ENCODE measurements at places on chromosomes 13 and 19.

- DNase-seq = no peak
Measured at GRCh38 chr13:108944760-108945159, 315.3 kb downstream of the MYO16 start.

GRCh38 chr13:113746143-113746525 lies 12.9 kb upstream of the TMEM255B start:
- DNase-seq = no peak

- no peak for DNase-seq
Measured at GRCh38 chr13:78238911-78239310, 320.3 kb upstream of the EDNRB start.

- DNase-seq = no peak
Measured at GRCh38 chr19:7113233-7113632, 43.7 kb downstream of the ZNF557 start.

GRCh38 chr13:100552755-100553154 lies 35.8 kb downstream of the GGACT start:
- no peak for DNase-seq

GRCh38 chr19:16807549-16808284 lies 21.5 kb upstream of the SIN3B start:
- no peak for DNase-seq

DNA sequence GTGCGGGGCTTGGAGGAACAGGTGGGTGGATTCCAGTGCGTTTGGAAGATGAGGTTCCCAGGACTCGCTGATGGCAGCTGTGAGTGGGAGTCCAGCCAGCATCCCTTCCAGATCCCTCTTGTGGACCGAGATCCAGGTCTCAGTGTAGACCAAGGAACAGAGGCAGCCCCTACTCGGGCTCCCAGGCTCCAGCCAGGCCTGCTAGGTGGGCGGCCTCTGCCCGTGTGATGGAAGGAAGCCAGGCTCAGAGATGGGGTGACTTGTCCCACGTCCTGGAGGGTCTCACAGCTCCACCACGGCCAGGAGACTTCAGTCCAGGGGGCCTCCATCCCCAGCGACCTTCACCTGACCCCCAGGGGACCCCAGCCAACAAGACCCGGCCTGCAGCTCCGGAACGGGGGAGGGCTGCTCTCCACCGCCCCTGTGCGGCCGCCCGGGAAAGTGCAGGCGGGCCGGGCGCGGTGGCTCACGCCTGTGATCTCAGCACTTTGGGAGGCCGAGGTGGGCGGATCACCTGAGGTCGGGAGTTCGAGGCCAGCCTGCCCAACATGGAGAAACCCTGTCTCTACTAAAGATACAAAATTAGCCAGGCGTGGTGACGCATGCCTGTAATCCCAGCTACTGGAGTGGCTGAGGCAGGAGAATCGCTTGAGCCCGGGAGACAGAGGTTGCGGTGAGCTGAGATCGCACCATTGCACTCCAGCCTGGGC lies 729 bp upstream of the MADCAM1 start:
- no peak for DNase-seq

DNA sequence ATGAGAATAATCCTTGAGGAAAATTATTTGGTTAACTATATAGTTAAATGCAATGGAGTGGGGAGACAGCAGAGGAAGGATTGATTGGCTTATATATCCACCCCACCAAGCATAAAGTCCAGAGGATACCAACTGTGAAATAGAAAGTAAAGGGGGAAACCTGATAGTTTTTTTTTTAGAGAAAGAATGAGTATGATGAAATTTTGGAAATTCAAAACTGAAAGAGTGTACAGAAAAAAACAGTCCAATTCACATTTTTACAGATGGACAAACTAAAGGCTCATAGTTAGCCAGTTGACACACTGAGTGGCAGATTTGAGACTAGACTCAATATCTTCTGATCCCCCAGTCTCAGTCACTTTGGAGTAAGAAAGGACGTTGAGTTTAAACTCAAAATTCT lies 51.1 kb downstream of the FNDC3A start:
- no peak for DNase-seq

DNA sequence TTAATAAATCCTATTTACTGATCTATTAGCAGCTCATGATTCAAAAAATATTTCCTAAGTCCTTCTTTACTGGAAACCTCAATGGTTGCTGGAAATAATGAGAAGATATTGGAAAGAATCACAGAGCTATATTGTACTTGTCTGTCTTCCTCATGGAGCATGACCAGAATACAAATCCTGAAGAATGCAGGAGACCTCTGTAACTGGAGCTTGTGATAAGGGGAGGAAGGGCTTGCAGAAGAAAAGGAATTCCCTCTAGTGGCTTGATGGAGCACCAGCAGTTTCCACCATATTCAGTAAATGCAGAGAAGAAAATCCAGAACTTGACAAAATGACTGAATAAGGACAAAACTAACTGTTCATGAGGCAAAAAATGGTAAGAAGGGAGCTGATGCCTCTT lies 1333.1 kb downstream of the EFNB2 start:
- DNase-seq = no peak

DNA sequence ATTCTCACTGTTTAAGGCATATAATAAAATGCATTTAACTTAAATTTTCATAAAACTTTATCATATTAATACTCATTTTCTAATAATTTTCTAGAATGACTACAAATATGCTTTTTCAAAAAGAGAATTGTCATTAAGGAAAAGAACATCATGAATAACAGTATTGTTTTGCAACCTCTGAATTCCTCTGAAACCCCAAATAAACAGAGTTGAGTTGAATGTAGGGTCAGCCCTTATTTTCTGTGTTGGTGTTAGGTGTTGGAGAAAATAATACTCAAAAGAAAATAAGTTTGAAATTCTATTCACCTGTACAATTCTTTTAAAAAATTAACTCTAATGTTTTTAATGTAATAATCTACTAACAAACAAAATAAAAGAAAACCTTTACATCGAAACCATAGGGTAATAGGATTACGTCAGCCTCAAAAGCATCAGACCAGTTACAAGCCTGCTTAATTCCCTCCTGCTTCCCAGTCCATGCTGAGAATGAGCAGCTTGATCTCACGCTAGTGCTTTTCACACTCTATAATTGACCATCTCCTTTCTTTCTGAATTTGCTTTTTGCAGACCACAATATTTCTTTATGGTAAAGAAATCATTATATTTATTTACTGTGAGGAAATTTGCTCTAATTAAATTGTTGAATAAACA lies 160.9 kb downstream of the PCDH9 start:
- no peak for DNase-seq

- no peak for DNase-seq
Measured at GRCh38 chr13:103395139-103395538, 328.9 kb upstream of the SLC10A2 start.

DNA sequence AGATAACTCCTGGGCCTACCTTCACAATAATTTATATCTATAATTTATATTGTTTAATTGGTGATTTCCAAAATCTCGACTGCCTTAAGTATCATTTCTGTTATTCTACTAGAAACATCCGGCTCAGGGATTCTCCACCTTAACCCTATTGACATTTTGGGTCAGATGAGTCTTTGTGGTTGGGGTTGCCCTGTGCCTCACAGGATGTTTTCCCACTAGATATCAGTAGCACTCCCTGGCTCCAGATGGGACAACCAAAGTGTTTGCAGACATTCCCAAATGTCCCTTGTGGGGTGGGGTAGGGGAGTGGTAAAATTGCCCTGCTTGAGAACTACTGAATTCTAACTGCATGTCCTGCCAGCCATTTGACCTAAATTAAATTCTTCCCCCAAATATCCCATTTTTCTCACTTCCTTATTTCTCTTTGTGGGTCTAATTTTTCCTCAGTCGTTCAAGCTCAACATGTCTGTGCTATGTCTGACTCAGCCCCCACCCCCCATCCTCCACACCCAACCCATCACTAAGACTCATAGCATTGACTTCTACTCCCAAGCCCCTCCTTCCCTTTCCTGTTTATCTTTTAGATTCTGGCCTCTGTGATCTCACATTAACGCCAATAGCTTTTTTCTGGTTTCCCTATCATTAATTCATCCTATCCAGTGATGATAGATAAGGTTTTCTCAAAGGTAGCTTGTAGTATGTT lies 545.1 kb downstream of the EFNB2 start:
- DNase-seq = no peak

DNA sequence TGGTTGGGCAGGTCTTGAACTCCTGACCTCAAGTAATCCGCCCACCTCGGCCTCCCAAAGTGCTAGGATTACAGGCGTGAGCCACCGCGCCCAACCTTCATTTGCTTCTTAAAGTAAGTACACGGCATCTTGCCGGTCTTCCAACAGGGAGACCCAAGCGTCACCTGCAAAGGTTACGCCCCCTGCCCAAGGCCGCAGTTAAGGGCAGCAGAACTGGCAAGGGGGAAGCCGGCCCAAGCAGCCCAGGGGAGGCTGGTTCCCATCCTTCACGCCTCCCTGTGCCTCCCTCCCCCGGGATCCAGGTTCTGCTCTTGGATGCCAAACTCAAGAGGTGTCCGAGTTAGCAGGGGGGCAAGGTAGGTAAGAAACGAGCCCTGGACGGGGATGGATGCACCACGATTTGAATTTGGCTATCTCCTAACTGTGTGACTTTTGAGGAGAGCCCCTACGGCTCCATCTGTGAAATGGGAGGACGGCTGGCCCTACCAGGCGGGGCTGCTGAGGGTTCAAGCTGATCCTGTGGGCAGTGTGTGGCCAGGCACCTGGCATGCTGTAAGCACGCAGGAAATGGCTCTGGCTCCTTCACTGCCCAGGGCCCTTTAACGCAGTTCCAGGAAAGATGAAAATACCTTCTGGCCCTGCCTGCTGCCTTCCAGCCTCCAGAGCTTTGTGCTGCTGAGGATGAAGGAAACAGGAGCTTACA lies 9.0 kb downstream of the RFX1 start:
- no peak for DNase-seq

DNA sequence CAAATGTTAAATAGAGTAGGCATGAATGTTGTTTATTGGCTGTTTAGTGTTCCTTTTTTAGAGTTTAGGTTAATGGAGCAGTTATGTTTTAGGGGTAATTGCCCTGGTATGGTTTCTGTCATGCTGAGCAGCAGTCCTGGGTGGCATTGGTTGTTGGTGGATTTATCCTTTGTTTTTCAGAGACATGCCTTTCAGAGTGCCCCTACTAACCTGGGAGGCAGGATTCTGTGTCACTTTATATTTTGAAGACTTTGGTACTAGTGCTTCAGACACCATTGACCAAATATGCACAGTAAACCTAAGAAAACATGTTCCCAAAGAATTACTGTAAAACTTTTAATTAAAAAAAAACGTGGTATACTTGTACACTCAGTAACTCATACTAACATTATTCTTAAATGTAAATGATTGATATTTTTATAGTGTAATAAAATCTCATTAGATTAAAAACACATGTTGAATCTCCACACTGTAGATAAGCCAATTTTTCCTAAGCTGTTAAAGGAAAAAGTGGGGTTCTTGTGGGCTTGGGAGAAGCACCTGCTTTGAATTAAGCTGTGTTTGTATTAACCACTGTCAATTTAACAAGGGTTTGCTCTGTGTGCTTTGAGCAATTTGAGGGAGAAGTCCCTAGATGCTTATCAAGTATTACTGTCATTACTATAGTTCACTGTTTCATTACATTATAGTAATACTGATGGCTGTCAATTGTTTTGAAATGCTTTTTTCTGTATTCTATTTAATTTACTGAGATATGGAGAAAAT lies 133.2 kb downstream of the LMO7 start:
- DNase-seq = no peak

- DNase-seq = no peak
Measured at GRCh38 chr13:23959231-23959862, 62.0 kb upstream of the C1QTNF9B start.

DNA sequence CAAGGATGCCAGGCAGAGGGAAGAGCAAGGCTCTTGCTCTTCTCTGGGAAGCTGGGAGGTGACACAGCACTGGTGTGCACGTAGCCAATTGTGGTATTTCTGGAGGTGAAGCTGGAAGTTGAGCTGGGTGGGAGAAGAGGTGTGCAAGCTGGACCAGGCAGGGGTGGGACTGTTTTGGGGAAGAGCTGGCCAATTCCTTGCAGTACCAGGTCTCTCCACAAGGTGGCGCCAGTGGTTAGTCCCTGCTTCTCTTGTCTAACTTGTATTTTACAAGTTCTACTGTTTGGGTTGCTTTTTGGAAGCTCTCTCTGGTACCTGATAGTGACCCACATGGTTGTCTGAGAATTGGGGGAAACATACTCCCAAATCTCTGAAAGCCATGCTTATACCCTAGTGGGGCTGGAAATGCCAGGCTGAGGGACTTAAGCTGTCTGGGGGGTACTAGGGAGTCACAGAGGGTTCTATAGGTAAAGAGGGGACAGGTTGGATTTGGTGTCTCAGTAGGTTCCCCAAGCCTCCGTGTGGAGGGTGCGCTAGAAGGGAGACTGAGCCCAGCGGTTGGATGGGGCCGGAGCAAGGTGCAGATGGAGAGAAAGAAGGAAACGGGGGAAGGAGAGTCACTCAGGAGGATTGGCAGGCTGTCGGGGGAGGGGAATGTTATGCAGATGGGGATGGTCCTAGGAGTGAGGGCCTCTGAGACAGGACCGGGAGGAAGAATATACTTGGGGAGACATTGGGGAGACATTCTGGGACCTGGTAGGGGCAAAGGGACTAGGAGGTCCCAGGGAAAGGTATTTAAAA lies 3.0 kb downstream of the HPN start:
- DNase-seq = no peak

GRCh38 chr19:55228015-55228391 lies 560 bp downstream of the TMEM86B start:
- no peak for DNase-seq

DNA sequence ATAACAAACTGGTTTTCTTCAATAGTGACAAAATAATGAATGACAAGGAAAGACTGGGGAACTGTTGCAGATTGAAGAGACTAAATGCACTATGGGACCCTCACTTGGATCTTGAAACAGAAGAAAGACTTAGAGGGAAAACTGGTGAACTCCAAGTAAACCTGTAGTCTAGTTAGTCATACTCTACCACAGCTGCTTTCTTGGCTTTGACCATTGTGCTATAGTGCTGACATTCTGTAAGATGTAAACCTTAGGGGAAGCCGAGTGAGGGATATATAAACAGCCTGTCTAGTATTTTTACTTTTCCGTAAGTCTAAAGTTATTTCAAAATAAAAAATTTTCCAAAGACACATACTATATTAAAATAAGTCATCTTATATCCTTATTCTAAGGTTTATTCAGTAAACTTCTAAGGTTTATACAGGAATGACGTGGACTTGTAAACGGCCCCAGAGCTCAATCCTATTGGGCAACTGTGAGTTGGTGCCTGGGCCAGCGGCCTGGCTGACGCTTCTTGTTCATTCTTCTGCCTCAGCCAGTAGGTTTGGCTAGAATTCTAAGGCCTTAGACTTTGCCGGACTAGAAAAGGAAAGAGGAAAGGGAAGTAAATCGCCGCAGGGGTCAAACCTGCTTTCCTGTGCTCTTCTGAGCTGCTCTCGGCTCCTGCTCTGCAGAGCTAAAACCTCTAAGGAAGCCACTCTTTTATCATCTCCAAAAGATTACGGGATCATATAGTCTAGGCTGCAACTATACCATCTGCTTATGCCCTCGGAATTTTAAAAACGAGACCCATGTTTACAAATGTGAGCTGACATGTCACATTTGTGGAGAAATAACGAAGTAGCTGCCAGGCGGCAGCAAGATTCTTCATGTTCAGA lies 33.6 kb upstream of the UBE2L5 start:
- no peak for DNase-seq

DNA sequence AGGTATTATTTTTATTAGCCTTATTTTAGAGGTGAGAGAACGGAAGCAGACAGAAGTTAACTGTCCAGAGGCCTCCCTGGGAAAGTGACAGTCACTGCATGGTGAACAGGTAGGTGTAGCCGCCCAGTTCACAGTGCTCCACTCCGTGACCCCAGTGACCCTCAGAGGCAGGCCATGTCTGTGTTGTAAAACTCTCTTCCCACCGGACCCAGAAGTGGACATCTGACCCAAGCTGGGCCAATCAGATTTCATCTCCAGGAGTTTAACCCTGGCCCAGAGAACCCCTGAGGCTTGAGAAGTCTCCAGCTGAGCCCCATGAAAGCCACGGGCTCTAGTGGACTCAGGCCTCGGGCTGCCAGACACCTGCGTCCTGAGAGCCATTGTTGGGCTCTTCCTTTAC lies 83.6 kb upstream of the FARP1 start:
- no peak for DNase-seq

Data from NCI-H187 (cell line).